Activated naive CD4-positive, alpha-beta T cell treated with anti-CD3 and anti-CD28 coated beads, Interleukin-2, amount 50 U/mL, for 72 hours (primary cell): ENCODE measurements at places on chromosomes 7 and 10.

GRCh38 chr7:17985473-17986239 is 42.0 kb downstream of the PRPS1L1 start:
- DNase-seq, result no peak

DNA sequence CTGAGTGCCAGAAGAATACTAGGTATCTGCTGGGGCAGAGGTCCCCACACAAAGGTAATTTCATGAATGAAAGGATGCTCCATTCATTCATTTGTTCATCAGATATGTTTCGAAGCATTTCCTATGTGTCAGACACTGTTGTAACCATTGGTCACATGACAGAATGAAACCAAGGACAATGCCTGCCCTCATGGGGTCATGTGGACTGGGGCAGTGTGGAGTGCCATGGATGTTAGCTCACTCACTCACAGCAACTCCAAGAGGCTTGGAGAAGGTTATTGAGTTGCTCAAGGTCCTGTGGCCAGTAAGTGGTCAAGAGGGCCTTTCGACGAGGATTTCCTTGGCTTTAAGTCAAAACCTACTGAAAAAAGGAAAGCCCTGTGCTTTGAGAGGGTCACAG is 223.5 kb downstream of the ARHGAP12 start:
- no peak for DNase-seq

DNA sequence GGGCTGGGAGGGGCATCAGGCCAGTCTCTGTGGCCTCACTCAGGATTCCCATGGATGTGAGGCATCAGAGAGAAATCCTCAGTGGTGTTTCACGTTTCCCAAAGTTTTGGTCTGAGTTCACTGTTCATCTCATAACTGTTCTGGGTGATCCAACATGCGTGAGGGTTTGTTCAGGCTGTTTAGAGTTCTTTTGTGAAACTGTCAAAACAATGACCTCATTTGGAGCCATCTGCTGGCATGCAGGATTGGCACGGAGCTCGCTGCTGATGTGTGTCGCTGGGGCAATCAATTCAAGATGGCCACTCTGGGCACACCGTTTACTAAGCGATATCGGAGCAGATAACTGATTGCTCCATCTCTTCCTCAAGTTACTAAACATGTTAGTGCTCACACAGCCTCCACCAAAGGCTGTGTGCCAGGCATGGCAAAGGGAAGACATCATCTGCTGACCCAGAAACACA is 365.6 kb downstream of the WDR11 start:
- DNase-seq, result no peak

- DNase-seq, result no peak
Measured at GRCh38 chr7:136400877-136401276, 423.7 kb upstream of the MTPN start.

DNA sequence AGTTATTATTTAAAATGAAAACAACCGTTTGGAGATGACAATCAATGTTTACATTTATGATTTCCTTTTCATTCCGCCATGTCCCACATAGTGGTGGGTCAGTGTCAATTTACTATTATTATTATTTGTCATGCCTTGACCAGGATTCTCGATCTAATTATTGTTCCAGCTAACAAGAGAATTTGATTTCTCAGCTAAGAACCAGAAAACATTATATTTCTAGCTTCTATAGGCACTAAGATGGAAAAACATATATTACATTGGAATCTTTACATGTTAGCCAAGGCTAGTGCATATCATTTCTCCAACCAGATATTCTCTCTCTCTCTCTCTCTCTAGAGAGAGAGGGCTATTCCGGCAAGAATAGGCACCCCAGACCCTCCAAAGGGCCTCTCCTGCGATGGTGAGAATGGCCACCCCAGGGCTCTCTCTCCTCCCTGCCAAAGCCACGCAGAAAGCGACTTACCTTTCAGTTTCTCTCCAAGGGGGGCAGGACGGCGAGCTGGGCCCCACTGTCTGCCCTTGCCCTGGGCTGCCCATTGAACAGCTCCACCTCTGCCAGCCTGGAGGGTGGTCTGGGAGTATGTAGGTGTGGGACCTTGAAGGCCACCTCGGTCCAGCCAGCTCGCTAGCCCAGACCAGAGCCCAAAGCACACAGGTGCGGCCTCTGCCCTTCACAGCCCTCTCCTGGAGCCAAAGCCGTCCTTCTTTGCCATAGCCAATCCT is 2.4 kb downstream of the HOXA3 start:
- no peak for DNase-seq

GRCh38 chr7:99955247-99955646 is 20.6 kb downstream of the AZGP1 start:
- DNase-seq, result no peak

GRCh38 chr7:136359333-136359903 is 382.3 kb upstream of the MTPN start:
- no peak for DNase-seq

DNA sequence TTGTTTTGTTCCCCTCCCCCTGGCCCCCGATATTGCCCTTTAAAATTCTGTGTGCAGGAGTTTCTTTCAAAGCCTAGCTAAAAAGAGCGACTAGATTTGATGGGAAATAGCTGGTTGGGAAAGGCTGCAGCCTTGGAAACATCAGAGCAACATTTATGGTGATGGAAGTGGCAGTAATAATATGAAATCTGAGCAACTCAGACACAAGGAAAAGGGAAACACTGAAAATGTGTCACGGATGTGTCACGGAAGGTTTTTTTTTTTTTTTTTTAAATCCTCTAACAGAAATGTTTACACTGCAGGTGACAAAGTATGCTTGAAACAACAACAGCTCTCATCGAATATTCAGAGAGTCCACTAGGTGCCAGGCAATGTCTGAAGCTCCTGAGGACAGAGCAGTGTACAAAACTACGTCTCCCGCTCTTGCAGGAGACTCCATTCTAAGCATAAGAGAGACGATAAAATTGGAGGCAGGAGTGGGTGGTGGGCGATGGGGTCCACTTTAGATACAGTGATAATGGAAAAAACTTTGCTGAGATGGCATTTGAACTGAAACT is 143.0 kb downstream of the RSU1 start:
- DNase-seq, result no peak

DNA sequence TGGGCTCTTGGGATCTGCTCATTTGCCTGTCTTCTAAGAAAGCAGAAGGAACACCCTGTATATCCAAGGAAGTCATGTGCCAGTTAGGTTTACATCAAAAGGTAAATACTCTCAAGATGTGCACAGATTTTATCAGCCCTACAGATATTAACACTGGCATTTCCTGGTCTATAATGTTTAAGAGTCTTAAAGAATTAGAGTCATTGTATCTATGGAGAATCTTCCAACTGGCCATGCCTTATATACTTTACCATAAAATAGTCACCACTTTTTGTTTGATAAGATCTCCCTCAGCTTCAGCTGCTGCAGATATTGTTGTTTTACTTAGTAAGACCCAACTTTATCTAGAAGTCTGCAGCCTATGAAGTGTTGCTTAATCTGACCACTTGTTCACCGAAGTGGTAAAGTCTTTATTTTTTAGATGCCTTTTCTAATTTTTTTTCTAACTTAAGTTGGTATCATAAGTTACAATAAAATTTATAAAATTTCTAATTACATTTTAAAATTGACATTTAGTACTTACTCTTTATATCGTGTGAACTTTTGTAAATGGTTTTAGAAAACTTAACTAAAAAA is 58.5 kb downstream of the CPED1 start:
- no peak for DNase-seq

GRCh38 chr7:148535217-148535616 is 55.3 kb upstream of the C7orf33 start:
- no peak for DNase-seq

DNA sequence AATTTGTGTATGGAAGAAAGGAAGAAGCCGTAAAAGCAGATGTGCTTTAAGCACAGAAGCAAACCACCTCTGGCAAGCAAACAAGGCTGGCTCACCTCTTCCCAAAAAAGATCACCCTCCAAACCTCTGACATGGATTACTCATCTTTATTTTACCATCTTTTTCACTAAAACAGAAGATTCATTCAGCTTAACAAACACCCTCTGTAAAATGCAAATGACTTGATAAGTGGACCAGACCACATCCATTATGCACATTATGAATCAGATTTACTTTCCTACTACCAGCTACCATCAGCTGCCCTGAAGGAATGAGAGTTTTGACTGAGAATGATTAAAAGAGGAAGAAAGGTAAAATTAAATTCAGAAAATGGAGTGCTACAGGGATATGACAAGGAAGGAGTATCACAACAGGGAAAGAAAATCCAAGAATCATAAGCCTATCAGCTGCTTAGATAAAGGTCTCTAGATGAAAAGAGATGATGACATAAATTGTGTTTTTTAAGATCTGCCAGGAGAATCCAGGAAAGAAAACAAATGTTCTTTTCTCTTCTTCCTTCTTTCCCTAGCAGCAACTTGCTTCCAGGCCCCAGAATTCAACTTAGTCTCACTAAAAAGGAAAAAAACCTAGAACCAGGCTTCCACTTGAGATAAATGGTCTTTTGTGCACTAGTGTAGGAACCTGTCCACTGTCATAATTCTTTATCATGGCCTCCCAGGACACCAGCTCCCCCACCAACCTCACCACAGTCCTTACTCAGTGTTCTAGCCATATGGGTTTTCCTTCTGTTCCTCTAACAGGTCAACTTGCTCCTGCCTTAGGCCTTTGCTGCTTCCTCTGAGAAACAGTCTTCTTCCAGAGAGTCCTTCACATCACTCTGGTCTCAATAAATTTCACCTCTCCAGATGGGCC is 47.4 kb downstream of the JAZF1 start:
- no peak for DNase-seq

DNA sequence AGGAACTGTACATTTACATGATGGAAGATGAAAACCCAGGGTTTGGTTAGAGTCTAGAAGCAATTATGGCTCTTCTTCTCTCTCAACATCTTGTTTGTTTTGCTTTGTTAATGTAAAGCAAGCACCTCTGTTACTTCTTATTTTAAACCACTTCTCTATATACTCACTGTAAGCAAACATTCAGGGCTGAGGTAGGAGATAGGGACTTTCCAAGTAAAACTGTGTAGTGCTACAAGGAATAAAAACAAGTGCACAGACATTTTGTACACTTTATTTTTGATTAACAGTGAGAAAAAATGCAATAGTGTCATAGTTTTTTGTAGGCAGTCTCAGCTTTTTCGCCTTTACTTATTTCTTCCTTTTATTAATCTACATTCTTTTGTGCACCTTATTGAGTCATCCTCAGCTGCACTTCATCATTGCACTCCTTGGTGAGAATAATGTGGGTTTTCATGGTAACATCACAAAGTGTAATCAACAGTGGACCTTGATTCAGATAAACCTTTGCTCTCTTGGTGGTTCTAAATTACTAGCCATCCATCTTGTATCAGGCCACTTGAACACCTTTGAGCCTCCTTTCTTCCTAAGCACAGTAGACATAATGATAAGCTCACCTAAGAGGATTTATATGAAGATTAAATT is 52.9 kb downstream of the ELMO1 start:
- DNase-seq, result no peak

DNA sequence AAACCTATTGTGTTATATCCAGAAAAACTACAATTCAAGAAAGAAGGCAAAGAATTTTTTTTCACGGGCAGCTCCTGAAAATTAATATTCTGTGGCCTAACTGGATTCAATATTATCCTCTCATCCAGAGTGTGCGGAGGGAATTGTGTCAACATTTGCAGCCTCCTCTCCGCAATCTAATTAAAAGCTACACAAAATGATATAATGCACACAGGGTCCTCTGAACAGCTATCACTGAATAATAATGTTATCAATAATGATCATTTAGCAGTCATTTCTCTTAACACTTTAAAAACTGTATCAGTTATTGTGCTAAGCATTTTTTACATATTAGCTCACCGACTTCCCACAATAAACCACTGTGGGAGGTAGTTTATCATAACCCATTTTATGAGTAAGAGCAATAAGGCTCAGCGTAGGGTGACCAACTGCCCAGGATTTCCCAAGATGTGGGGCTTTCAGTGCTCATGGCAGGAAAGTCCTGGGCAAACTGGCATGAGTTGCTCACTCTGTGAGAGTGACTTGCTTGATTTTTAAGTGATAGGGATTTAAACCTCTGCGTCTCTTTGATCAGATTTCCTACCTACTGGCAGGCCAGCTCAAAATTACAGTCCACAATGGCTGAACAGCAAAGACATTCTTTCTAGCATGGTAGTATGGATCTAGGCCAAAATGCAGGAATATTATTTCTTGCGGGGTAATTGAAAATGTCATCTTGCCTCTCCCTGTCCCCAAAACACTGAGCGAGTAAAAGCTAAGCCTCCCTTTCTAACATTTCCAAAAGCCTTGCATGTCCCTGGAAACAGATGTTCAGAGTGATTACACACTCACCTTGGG is 65.7 kb downstream of the AOAH start:
- DNase-seq, result no peak

GRCh38 chr10:23157691-23158369 is 34.3 kb upstream of the PTF1A start:
- DNase-seq, result no peak

DNA sequence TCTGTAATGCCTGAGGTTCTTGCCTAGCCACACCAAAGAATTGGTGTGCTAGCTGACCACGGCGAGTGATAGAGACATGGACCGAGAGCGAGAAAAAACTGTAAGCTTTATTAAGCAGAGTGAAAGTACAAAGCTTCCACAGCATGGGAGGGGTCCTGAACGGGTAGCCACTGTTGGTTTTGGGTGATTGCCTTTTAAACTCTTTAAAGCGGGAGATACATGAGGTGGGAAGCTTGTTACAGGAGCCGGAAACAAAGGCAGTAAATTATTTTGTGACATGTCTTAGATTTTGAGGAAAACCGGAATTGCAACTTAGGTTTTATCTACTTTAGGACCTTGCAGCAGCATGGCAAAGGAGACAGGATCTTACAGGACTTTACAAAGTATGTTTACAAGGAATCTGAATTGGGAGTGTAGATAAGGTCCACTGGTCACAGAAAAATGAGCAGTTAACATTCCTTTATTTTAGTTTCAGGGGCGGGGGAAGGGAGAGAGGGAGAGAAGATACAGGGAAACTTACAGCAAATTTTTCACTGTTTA is 252.7 kb upstream of the MBL2 start:
- DNase-seq, result no peak

DNA sequence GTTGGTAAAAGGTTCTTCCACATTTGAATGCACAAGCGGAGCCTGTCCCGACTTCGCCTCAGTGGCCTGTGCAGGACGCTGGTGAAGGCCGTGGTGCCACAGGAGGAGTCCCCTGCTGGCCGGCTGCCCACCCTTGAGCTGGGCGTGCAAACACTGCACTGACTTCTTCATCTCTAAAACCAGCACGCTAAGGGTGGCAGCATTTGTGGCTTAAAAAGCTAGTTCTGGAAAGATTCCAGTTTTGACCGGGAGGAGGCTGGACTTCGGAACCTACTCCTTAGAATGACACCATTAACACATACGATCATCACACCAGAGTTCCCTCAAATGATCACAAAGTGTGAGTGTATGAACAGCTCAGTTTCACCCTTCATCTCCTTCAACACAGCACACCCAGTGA is 102.4 kb downstream of the SMURF1 start:
- DNase-seq, result peak; percentile 20

DNA sequence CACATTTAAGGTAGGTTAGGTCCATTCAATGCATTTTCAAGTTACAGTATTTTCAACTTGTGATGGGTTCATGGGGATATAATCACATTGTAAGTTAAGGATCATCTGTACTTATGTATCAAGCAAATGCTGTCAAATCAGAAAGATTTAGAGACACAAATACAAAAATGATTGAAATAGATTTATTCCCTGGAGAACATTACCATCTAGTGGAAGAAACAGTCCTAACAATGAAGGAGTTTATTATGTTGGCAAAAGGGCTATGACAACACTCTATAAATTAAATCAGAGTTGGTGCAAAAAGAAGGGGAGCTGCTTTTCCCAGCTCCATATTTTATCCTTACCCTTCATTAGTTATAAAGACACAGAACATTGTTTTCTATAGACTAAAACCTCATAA is 69.0 kb downstream of the PRSS58 start:
- no peak for DNase-seq
